ENCODE measurements at places on chromosomes 5 and 9.

DNA sequence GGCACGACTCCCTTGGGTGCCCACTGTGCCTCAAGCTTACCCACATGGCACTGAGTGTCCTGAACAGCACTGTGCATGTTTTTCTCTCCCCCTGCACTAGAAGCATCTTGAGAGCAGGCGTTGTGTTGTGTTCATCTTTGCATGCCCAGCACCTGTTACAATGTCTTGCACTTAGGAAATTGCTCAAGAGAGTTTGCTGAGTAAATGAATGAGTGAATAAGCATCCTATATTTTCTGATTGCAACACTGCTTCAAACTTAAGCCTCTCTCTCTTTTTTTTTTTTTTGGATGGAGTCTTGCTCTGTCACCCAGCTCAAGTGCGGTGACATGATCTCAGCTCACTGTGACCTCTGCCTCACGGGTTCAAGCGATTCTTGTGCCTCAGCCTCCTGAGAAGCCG lies 94.5 kb downstream of the LMNB1 start:
- DNase-seq, result no peak

- no peak for DNase-seq
Observed at GRCh38 chr9:98899408-98900056, 44.2 kb upstream of the COL15A1 start.

DNA sequence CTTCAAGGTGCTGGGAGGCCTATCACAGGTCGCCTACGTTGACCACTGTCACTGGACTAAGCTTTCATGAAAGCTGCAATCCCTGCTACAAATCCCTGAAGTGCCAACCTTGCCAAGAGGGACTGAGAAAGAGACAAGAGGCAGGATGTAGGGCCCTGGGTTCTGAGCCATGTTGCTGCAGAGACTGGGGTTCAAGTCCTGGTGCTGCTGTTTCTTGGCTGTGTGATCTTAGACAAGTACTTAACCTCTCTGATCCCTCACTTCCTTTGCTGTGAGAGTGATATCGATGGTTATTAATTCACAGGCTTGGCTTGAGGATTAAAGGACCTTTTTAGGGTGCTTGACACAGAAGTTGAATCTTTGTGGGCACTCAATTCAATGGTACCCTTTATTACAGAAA lies 15.5 kb downstream of the CSF1R start:
- no peak for DNase-seq

GRCh38 chr5:114358329-114358728 lies 3.5 kb upstream of the KCNN2 start:
- DNase-seq, result no peak

GRCh38 chr5:16744164-16744880 lies 127.5 kb upstream of the RETREG1 start:
- no peak for DNase-seq

Measured in activated CD4-positive, alpha-beta T cell treated with anti-CD3 and anti-CD28 coated beads, Interleukin-2, amount 50 U/mL, for 16 hours (primary cell).